ENCODE measurements at places on chromosomes 3 and 15.

DNA sequence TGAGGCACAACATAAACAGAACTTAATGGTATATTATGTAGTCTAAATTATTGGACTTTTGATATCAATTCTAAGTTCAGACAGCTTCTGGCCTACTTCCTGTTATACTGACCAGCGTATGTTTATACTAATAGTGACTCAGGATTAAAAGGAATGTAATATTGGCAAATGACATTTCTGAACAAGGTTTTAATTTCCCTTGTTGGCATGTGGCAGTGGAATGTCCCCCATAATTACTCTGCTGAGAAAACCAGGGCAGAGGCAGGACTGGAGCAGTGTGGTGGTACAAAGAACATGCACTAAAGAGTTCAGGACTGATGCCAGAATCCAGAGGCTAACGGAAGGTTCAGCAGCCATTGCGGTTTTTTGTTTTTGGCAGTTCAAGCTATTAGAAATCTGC is 184.0 kb downstream of the KCNAB1 start:
- no peak for DNase-seq

- DNase-seq, result no peak
Measured at GRCh38 chr3:132294906-132295305, 22.3 kb upstream of the ACP3 start.

- no peak for DNase-seq
Measured at GRCh38 chr15:48395521-48396011, 64.3 kb downstream of the DUT start.

- DNase-seq, result no peak
Measured at GRCh38 chr3:154224366-154224765, 99.9 kb downstream of the DHX36 start.

DNA sequence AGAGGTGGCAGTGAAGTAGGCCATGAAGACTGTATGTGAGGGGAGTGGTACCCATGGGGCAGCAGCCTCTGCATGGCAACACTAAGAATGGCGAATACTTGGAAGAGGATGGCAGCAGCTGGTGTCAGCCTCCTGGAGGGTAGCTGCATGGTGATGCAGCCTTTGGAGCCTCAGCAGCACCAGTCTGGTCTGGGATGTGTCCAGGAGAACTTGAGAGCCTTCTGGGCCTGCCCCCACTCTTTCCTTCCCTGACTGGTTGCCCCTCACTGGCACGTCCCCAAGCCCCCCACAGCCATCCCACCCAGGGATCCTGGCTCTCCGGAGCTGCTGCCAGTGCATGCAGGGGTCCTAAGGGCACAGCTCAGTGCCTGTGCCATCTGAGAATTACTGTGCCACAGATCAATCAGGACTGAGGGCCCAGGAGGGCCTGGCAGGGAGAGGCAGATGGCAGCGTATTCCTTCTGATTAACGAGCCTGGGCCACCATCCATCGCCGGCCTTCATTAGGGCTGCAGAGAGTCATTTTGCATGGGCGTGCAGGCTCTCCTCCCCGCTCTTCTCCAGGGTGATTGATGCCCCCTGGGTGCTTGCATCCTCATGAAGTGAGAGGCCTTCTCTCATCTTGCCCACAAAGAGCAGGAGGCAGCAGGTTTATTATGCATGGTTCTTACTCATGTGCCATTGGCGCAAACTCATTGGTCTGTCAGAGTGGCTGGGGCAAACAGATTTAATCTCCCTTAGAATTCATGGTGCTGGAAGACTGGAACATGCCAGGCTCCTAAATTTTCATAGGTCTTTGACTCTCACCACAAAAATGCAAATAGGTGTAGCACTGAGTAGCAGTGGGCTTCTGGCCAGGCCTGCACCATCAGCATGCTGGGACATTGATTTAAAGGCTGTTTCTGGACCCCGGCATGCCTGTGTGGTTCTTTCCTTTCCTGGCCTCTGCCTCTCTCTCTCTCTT is 116.8 kb downstream of the EPHB1 start:
- DNase-seq, result no peak

DNA sequence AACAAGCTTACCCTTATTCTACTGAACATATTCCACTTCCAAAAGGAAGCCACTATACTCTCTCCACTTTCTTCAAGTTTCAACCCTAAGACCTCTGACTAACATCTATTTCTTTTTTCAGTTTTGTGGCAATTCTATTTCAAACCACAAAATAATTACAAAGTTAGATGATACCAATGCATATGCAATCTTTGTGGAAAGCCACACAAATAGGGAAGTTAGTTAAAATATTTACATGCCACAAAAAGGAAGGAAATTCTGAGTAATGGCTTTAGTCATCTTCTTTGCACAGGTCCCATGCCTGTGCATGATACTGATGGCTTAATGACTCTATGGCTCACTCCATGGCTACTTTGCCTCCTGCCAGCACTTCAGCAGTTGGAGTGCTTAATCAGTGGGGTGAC is 57.0 kb upstream of the MCTP2 start:
- DNase-seq, result no peak

DNA sequence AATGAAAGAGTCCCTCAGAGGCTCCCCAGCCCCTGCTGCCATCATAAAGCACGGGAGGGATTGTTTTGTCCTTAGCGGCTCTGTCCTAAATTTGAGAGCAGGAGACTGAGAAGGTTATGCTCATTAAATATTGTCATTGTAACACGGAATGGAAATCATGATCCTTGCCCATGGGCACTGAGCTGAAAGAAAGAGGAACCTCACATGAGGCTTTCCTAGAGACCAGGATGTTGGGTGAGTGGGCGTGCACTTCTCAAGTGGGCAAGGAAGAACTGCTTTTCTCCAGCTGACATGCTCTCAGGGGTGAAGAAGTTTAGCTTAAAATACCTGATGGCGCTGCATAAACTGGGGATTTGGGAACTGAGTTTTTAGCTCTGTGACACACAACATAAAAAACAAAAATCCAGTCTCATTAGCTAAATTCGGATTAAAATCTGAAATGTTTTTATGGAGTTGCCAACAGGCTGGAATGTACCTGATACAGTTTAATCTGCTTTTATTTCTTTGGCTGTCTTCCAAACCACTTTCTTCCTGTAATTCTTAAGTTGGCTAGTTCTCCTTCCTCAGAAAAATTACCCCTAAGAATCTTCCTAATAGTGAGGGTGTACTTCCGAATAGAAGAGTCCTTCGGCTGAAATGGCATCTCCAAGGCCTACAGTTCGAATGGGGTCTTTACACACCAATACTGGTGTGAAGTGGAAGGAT is 31.7 kb downstream of the ADPGK start:
- DNase-seq, result no peak

GRCh38 chr3:105906836-105907235 is 38.0 kb upstream of the CBLB start:
- DNase-seq, result no peak

DNA sequence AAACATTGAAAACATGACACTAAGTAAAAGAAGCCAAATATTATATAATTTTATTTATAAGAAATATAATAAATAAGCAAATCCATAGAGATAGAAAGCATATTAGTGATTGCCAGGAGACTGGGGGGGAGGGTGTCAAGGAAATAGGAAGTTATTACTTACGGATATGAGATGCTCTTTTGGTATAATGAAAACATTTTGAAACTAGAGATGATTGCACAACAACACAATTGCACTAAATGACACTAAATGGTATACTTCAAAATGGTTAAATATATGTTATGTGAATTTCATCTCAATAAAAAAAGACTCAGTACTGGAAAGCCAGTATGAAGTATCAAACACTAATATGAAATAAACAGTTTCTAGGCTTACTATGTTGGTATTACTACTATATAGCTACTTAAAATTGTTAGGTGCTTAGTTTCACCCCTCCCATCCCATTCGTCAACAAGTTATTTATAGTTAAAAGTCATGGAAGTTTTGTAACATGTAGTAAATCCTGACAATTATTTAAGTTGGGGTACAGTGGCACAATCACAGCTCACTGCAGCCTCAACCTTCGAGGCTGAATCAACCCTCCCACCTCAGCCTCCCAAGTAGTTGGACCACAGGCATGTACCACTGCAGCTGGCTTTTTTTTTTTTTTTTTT is 43.7 kb downstream of the STAG1 start:
- DNase-seq, result no peak

GRCh38 chr3:164408326-164408725 is 670.0 kb downstream of the SI start:
- DNase-seq, result no peak

DNA sequence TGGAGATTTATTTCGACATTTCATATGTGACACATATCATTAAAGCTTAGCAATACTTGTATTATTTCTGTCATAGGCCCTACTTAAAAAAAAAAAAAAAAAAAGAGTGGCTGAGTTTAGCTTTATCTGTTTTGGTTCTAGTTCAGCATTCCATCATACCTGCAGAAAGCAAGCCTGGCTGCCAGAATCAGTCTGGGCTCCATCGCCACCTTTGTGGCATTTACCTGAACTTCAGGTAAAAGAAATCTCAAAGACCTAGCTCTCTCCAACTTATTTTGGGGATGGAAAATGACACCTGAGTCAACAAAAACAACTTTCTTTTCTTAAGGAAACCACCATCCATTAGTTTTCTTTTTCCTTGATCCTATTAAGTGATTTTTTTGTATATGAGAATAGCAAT is 82.1 kb downstream of the NEK10 start:
- no peak for DNase-seq

DNA sequence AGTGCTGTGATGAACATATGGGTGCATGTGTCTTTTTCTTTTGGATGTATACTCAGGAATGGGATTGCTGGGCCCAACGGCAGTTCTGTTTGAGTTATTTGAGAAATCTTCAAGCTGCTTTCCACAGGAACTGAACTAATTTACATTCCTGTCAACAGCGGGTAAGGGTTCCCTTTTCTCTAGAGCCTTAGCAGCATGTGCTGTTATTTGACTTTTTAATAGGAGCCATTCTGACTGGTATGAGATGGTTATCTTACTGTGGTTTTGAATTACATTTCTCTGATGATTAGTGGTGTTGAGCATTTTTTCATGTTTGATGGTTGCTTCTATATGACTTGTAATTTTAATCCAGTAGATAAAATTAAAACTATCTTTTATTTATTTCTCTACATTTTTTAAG is 1168.6 kb upstream of the ALCAM start:
- no peak for DNase-seq

Measured in amygdala (tissue), 56 donors.